ENCODE measurements at places on chromosomes 16 and 17.

DNA sequence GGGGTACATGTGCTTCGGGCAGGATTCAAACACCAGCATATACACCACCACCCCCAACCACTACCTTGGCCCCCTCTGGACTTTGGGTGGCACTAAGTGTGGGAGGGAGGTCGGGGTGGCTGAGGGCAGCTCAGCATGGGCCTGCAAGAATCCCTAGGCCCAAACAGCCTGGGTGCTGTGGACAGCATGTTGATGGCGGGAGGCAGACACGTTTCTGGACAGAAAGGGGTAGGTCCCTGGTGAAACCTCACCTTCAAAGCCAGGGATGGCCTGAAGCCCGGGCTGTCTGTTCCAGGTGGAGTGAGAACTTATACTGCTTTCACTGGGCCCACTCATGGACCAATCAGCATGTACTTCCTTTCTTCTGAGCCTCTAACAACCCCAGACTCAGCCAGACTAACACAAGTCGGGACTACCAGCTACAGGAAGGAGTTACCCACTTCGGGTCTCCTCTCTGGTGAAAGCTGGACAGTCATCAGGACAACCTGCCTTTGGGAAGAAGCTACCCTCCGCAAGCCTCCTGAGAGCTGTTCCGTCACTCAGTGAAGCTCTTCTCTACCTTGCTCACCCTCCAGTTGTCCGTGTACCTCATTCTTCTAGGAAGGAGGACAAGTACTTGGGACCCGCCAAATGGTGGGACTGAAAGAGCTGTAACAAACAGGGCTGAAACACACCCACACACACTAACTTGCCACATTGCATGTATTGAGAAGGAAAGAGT lies 203.0 kb downstream of the CPPED1 start:
- no peak for DNase-seq

DNA sequence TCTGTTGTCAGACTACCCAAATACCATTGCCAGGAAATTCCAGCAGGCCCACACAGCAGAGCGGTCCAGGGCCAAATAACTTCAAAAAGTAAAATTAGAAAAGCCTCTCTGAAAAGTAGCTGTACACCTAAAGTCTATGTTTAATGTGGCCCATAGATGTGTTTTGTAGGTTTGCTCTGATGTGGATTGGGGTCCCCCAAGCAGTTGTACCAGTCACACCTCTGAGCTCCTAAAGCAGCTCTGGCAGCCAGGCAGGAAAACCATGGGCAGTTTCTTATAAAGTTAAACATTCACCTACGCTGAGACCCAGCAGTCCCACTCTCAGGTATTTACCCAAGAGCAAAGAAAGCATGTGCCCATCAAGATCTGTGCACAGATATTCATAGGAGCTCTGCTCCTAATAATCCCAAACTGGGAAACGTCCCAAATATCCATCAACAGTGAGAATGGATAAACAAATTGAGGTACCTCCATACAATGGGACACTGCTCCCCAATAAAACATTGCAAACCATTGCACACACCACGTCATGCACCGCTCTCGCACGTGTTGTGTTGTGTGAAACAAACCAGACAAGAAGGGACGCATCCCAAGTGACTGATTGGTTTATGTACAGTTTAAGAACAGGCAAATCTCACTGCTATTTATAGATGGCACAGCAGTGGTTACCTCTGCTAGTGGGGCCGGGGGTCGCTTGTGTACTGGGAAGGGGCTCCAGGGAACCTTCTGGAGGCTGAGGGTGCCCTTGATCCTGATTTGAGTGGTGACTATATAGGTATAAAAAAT lies 15.8 kb upstream of the PRM1 start:
- DNase-seq = peak; percentile 46

- DNase-seq = peak; percentile 85
Observed at GRCh38 chr16:75042426-75043174, 43.8 kb downstream of the ZNRF1 start.

GRCh38 chr16:84810518-84811273 lies 9.1 kb upstream of the CRISPLD2 start:
- DNase-seq = peak; percentile 84

DNA sequence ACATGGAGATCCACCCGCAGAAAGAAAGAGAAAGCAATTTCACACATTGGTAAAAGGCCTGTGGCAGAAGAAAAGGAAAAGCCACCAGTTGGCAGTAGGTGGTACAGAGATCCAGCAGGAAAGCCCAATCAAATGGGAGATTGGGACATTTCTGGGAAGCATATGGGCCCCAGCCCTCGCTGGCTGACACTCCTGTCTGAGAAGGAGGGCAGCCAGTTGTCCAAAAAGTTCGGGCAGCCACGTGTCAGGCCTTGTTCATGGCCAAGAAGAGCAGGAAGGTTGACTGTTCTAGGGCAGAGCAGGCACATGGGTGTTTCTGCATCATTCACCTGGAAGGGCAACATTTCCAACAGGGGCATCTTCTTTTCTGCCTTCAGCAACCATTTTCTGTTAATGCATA lies 45.0 kb upstream of the MMP2 start:
- DNase-seq = no peak

GRCh38 chr17:74529243-74529642 lies 2.0 kb downstream of the CD300LB start:
- no peak for DNase-seq

DNA sequence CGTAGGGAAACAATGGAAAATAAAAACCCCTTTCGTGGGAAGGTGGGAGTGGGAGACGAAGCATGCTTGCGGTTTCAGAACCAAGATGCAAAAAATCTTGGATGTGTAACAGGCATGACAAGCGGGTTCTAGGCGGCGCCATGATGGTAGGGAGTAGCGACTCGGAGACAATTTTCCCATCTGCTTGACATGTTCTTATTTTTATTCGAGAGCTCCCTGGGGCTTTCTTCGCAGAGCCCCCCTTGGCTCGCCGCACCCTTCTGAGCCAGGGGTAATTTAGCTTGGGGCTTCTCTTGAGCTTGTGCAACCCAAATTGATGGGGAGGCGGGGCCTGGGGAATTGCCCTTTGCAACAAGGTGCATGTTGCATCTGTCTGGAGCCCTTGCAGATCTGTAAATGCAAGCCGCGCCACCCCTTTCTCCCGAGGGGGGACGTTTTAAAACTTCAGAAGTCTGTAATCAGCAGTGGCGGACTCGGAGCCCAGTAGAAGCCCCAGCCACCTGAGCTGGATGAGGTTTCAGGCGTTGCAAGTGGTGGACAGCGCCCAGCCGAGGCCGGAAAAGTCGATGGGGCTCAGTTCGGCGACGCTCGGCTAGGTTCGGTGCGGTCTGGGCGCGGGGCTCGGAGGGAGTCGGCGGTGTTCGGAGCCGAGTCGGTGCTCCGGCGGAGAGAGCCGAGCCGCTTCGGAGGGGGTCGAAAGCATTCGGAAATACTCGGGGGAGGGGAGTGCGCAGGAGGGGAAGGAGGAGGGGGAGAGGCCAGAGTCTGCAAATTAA lies 2.9 kb downstream of the GNAO1 start:
- peak; percentile 84 for DNase-seq

DNA sequence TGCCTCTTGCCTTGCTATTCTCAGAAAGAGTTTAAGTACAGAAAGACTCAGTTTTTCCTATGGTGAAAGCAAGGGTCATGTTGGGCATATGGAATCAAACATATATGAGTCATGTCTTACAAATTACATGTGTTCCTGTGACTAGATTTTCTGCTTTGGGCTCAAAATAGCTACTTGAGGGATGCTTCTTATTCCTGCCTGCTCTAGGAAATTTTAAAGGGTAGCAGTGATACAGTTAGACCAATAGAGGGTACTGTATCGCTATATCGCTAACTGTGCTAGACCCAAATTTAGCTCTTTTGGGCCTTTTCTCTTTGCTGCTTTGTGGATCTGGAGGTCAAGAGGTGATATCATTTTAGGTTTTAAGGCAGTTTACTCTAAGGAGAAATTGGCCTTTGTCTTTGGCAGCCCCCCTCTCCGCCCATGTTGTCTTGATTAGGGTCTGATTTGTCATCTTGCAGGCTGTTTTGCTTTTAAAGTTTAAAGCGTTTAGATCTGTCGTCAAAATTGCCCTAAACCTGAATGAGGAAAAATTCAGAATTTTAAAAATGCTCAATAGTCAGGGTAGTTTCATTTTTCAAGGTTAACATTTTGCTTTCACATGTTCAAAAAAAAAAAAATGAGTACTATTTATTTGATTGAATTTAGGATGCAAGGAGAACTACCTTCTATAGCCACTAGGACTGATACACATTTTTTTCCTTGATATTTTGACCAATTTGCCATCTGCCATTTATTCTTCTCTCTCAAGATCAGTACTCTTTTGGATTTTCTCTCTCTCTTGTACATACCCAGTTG lies 8.8 kb downstream of the NFATC3 start:
- DNase-seq = peak; percentile 72

- no peak for DNase-seq
Observed at GRCh38 chr16:4395055-4395726, 21.2 kb downstream of the CORO7 start.

- DNase-seq = no peak
Observed at GRCh38 chr17:30605027-30605426, 127.8 kb downstream of the GOSR1 start.

DNA sequence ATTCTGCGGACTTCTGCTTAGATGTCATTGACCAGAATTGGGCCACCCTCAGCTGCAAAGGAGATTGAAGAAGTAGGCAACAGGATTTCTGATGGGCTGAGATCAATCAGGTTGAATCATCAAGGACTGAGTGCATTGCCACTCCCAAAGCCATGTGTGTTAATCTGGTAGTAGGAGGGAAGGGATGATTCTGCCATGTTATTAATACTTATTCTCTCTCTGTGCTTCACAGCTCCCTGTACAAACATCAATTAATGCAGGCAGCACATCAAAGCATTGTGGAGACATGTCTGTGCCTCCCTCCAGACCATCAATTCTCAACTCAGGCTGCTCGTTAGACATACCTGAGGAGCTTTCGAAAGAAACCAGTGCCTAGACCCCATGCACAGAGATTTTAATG lies 11.6 kb downstream of the LRRC3C start:
- no peak for DNase-seq

DNA sequence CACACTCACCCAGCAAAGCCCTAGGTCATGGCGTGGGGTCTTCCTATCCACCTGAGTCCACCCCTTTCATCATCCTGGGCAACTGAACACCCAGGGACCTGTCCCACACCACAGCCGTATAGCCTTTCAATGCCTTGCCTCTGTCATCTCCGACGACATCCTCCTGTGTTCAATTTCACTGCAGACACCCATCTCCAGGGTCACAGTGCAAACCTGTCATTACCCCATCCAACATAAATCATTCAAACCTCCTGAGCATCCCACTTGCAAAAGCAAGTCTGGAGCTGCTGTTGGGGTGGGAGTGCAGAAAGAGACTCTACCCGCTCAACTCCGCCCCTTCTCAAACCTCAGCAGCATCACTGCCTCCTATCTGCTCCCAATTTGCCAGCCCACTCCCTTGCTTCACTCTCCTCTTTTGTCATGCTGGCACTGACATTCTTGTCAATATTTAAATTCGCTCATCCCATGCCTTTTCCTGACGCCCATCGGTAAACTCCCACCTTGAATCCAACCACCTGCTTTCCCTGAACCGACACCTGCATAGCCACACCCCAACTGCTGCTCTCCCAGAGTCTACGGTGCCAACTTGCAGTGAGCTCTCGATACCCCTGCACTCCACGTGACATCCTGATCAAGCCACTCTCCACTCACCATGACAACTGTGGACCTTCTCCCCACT lies 37.0 kb downstream of the MARF1 start:
- DNase-seq = no peak

DNA sequence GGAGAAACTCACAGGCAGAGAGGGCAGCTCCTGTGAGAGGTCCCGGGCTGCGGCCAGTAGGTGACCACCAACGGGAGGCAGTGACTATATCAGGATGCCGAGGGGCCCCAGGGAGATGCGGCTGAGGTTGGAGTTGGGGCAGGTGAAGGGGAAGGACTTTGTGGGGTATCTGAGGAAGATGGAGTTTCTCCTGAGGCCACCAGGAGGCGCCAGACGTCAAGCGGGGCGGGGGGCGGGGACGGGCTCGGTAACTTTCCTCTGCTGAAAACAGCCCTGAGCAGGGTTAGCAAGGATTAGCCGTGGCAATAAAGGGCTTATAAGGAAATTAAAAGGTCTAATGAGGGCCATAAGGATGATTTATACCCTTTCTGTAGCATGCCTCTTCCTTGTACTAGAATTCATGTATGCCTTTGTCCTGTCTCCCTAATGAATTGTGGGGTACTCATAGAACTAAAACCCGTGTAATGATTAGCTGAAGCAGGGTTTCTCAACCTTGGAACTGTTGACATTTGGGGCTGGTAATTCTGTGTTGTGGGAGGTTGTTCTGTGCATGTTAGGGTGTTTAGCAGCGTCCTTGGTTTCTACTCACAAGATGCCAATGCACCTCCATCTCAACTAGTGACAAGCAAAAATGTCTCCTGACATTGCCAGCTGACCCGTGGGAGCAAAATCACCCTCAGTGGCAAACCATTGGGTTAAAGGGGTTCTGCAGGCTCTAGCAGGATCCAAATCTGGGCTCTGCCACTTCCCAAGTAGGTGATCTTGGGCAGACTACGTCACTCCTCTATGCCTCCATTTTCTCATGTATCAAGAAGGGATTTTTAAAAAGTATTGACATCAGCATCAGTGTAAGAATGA lies 74.8 kb upstream of the GRIN2A start:
- DNase-seq = peak; percentile 73

DNA sequence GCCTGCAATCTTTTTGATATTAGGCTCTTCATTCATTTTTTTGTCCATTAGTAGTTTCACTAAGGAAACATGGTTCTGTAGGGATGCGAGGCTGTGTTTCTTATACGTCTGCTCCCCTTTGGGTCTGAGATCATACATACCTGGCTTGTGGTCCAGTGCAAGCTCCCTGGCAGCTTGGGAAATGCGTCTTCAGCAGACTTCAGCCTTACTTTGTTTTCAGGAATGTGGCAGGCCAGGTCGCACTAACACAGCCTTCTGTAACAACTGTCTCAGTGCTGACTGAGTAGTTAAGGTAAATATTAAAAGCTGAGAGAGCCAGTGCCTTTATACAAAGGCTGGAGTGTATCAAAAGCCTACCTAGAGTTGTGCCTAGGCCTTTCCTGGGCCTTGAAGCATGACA lies 970.5 kb upstream of the EEF2KMT start:
- no peak for DNase-seq

DNA sequence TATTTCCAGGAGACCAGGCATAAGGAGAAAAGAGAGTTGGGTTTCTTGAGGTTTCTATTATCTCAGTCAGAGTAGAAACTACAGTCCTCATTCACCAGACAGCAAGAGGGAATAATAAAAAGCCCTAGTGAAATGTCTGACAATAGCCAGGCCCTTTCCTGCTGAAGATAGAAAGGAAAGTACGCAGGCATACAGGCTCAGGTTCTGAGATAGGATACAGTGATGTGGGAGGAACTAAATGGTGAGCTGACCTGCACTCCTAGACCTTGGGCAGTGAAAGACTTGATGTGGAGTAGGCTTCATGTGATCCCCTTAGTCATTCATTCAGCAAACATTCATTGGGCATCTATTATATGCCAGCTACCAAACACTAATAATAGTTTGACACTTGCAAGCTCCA lies 14.9 kb downstream of the ZNF821 start:
- no peak for DNase-seq

DNA sequence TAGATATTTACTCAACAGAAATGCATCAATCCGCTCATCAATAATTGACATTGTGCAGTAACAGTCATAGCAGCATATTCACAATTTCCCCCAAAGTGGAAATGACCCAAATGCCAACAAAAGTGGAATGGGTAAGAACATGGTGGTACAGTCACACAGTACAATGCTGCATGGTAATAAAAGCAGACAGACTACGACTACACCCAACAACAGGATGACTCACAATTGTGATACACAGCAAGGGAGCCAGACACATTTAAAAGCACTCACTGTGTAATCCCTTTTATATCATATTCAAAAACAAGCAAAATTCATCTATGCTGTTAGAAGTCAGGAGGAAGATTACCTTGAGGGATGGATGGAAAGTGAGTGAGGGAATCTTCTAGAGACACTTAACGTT lies 76.5 kb upstream of the NUDT7 start:
- no peak for DNase-seq
